Stimulated activated CD4-positive, alpha-beta T cell treated with anti-CD3 and anti-CD28 coated beads, Interleukin-4, amount 100 ng/mL, for 1 hour (primary cell): ENCODE measurements at places on chromosomes 5 and 9.

DNA sequence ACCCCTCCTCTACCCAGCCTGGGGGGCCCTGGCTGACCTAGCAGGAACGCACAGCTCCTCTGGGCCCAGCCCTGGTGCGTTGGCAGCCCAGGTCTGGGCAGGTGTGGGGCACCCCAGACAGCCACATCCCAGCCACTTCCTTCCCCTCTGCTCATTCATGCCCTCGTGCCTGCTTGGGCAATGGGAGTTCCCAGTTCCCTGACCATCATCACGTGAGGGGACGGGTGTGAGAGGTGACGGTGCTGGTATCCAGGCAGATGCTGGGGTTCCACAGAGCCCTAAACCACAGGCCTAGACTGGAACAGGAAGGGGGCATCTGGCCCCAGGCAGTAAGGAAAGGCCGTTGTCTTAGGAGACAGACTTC lies 8.4 kb downstream of the RALGDS start:
- DNase-seq, result no peak

DNA sequence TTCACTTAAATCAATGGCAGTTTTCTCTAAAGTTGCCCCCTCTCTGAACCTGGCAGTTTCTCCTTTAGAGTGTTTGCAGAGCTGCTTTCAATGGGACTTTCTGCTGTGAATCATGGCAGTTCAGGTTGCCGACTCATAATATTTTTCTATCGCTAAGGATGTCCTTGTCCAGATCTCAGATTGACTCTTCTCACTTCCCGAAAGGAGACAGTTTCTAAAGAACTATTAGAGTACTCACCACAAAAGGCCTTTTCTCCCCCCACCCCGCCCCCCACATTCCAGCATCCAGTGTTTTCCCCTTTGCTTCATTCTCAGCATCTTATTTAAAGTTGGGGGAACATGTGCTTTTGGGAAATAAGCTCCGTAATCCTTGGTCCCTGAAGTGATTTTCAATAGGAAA lies 443.5 kb upstream of the KLF4 start:
- no peak for DNase-seq

DNA sequence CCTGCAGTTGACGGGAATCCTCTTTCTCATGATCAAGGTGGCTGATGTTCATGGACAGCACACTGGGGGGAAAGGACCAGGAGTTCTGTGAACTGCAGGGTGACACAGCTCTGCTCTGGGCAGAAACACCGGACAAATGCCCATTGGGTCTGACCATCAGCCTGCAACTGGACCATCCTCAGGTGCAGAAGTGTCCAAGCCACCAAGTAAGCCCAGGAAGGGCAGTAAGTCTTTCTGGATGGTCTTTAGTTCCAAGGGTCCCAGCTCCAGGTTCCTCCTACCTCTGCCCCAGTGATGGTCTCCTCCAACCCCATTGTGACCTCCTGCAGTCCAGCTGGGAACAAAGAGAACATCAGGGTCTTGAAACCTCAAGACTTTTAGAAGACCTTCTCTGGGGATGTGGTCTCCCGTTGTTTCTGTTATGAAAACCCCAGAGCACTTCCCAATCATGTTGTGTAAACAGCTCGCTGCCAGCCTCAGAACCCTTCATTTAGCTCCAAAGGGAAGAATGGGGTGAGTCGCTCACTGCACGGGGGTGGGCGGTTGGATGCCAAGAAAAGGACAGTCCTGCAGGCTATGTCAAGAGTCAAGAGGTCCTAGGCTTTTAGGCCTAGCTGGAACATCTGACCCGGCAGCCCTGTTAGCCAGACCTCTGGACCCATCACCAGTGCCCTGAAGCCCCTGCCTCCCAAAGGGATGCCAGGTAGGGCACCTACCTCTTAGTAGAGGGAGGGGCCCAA lies 41.8 kb upstream of the TCF7 start:
- no peak for DNase-seq

DNA sequence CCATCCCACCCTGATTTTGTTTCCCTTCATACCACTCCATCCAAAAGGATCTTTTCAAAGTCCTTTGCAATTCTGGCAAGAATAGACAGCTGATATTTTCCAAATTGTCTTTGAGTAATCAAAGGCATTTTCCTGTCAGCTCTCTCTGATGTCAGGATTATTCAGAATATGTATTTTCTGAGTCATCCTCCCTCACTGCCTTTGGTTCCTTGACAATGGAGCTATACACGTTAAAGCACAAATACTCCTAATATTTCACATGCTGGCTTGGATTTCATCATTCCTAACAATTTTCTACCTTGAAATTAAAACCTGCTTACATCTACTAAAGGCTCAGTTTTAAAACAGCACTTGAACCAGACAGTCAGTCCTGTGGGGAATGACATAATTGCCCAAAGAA lies 379.4 kb downstream of the GADD45G start:
- no peak for DNase-seq

- DNase-seq, result no peak
Measured at GRCh38 chr9:37540634-37541033, 35.5 kb downstream of the FBXO10 start.

DNA sequence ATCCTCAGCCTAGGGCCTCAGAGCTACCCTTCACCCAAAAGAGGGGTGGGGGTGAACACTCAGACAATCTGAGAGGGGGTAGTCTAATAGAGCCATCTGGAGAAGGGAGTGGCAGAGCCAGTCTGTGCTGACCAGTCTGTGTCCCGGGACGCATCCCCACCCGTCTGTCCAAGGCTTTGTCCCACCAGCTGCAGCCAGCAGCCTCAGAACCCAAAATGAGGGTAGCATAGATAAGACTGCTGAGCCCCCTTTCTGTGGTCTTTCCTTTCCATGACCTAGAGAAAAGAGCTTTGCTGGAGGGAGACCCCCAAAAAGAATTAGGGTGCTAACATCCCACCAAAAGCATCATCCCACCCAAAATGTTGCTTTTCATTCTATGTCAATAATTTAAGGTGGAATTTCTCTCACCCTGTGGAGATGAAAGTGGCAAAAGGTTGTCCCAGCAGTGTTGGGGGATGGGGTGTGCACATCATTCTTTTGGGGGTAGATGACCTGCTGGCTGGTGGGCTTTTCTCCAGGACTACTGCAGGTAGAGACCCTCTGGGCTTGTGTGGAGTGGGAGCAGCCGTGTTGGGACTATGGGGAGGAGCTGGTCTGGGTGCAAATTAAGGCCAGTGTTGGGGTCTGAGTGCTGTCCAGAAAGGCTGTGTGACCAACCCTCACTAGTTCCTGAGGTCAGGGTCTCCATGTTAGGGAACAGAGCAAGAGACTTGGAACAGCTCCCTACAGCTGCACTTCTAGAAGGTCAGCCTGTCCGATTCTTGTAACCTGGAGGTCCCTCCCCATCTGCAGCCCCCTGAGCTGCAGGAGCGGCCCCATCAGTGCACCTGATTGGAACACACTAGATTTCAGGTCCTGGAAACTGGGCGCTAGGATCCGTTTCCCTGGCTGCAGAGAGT lies 19.9 kb downstream of the URM1 start:
- DNase-seq, result no peak

DNA sequence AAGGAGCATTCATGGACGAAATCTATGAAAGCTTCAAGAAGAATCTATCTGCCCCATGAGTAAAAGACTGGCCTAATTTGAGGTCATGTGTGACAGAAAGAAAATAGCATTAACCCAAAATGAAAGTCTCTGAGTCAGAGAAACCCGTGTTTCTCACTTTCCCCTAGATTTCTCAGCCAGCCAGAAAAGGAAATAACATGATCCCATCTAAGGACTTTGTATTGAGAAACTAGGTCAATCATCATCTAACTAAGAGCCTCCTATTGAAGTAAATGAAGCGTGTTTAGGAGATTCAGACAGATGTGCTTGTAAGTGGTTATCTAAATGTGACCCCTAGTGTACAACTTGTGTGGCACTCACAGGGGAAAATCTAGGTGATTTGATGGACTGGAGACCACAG lies 77.3 kb upstream of the ZNF366 start:
- no peak for DNase-seq

GRCh38 chr5:59709346-59709821 lies 184.1 kb downstream of the PDE4D start:
- DNase-seq, result no peak

- DNase-seq, result no peak
Measured at GRCh38 chr9:16870596-16871335, at the start of gene BNC2. TSS of gene BNC2 (minus strand) at chr9:16870670. CDS start at chr9:16870648, 22 bp downstream.

DNA sequence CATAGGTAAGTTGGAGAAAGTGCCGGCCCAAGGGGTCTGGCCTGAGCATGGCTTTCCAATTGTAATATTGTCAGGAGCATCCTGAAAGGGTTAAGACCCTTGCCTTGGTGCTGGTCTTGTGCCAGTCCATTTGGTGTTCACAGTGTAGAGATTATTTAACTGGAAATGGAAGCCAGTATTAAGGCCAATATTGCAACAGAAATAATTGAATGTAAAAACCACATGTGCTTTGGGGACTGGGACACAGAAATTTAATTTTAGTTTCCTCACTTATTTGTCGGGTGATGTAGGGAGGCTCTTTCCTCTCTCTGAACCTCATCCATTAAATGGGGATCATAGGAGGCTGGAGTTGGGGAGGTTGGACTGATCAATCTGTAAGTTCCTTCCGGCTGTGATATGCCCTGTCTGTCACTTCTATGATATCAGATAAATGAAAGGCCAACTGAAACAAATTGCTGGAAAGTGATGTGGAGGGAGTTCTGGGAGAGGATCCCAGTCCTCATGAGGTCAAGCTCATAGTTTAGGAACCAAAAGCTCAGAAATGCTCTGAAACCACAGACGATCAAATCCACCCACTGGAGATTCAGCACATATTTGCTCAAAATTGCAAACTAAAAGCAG lies 54.8 kb upstream of the COL15A1 start:
- DNase-seq, result no peak

DNA sequence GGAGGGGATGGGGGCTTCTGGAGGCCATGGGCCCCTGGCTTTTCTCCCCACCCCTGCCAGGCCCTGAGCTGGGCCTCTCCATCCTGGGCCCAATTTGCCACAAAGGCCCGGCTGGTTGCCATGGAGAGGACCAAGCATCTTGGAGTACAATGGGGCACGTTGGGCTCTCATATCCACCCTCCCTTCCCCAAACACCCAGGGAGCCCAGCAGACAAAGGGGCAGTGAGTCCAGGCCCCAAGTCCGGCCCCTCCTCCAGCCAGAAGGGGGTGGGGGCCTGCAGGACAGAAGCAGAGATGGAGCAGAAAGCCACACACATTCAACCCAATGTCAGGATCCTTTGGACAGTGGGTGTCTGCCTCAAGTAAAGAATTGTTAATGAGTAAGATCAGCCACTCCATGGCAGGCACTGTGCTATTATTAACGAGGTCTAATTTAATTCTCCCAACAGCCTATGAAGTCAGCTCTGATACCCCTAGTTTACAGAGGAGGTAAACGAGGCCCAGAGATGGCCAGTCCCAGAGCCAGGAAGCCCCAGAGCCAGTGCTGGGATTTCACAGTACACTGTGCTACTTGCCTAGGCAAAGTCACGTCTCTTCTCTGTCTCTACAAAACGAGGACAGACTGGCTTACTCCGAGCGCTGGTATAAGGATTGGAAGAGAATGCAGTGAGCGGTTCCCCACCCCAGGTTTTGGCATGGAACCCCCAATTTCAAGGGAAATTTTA lies 2.3 kb downstream of the CRB2 start:
- DNase-seq, result no peak

DNA sequence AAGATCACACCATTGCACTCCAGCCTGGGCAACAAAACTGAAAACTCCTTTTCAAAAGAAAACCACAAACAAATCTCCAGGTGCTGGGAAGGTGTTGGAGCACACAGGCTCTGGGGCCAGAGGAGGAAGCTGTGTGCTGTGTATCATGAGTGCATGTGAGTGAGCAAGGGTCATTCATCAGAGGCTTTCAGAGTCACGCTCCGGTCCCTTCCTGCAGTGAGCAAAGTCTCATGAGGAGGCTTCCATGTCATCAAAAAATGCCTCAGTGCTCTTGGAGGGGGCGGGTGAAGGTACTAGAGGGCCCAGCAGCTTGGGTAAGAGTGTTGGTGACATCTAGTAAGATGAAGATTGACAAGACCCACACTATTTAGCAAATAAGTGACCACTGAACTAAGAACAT lies 48.3 kb upstream of the TESK1 start:
- no peak for DNase-seq

DNA sequence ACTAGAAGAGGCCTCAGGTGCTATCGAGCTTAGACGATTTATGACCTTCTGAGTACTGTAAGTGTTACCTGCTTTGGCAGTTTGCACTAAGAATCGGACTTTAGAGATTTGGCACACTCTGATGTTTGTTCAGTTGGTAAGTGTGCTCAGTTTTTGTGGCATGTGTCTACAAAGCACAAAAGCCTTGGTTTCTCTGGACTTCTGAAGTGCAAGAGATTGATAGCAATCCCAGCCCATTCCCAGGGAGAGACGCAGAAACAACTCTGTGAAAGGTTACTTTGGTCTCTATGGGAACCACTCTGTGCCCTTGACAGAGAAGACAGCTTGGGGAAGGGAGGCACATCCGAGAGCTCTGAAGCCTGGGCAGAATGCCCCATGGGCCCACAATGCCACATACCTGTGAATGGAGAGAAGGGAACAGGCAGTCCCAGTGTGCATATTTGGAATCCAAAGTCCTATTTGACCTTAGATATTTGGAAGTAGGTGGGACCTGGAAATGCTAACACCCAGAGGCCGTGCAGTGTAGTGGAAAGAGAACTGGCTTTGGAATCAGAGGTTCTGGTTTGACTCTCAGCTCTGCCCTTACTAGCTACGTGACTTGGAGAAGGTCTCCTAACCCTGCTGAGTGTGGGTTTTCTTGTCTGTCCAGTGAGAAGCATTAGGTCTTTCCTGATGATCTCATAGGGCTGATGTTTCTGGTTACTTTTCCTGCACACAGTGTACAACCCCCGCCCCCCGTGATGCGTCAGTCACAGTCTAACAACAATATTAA lies 194.3 kb upstream of the VLDLR start:
- no peak for DNase-seq

DNA sequence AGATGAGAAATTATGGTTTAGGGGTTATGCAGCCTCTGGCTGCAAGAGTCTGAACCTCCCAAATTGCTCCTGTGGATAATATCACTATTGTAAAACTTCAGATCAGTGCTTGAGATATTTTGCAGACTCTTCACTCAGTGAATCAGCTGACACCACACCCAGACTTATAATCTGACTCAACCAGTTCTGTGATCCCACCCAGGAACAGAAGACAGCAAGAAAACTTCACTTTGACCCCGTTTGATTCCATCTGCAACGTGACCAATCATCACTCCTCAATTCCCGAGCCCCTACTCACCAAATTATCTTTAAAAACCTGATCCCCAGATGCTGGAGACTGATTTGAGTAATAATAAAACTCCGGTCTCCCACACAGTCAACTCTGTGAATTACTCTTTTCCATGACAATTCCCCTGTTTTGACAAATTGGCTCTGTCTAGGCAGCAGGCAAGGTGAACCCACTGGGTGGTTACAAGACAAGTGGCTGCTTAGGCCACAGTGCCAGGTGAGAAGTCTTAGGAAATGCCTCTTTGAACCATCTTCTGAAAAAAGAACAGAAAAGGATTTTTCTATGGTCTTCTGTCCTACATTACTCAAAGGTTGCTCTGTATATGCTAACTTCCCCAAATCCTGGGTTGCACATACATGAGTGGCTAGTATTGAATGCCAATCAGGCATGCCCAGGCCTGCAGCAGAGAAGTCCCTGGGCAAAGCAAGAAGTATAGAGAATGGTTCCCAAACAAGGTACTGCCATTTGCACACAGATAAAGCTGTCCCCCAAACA lies 588.0 kb downstream of the PRELID2 start:
- DNase-seq, result no peak
